ENCODE measurements at places on chromosomes 3 and 15.

GRCh38 chr3:197828-198491, 1.4 kb downstream of the CHL1 start:
- DNase-seq, result no peak

DNA sequence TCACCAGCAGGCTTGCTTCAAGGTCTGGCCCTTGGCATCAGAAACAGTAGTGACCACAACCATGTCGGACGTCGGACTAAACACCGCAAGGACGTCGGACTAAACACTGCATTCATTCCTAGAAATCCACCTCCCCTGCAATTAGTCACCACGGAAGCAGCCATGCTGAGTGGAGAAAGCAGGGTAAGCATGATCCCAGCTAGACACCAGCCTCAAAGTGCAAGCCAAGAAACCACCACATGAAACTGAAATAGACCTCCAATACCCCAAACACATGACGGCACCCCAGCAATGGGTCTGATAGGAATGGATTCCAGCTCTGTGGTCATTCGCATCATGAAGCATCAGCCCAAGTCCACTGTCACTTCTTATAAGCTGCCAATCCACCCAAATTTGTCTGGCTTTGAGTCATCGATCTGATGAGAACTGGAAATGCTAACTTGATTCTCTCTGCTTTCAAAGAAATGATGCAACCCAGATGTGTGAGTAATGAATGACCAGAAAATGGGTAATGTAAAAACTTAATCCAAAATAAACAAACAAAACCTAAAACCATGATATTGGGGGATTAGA, 348.3 kb upstream of the TMCO5A start:
- peak; percentile 58 for DNase-seq

DNA sequence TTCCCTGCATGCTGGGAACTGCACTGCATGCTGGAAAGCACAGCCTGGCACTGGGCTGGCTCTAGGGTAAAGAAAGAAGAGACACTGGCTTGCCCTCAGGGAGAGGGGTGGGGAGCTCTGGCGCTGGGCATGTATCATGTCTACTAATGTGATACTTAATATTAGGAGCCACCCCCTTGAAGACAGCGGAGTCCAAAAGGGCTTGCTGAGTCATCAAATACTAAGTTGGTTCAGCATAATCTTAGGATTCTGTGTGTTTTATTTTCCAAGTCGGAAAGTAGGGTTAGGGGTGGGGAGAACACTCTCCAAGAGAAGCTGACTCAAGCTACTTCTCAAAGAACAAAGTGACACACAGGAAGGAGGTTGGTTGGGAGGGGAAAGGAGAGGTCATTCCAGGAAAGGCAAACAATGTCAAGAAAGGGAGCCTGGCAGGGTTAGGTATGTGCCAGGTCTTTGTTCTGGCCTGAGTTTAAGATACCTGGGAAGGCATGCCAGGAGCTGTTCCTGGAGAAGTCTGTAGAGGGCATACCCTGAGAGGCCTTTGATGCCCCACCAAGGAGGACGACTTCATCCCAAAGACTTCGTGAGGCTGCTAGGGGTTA, 237.8 kb upstream of the NR2E3 start:
- no peak for DNase-seq

DNA sequence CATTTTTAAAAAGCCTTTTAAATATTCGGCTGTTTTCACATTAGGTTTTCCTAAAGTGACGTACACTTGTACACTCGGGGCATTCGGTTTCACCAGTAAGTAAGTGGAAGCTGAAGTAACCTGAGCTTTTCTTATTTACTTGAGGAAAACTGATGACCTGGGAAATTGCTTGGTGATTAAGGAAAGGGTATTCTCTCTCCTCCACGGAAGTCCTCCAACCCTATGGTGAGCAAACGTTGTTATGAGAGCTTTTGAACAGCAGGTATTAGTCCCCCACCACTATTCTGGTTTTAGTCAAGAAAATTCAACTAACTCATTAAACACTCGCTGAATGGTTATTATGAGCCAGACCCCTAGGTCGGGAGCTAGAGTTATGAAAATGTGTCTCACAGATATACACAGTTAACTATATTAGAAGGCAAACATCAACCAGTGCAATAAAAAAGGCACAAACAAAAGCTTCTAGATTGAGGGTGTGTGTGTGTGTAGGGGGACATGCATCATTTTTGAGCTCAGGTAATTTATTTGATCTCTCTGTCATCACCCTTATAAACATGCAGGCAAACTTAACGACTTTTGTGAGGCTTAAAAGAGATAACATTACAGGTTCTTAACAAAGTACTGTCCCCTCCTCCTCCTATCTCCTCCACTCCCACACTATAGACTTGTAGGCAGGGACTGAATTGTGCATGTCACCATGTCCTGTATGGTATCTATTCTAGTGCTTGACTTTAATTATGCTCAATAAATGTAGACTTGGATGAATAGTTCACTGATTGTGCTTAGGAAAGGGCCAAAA, 143.3 kb upstream of the MB21D2 start:
- DNase-seq, result no peak

GRCh38 chr15:59424616-59425015, 13.4 kb upstream of the FAM81A start:
- DNase-seq, result no peak

GRCh38 chr3:111568911-111569310, 26.2 kb downstream of the ZBED2 start:
- no peak for DNase-seq

- no peak for DNase-seq
These were observed 76.6 kb upstream of the SNRPN start for GRCh38 chr15:24878153-24878552.

DNA sequence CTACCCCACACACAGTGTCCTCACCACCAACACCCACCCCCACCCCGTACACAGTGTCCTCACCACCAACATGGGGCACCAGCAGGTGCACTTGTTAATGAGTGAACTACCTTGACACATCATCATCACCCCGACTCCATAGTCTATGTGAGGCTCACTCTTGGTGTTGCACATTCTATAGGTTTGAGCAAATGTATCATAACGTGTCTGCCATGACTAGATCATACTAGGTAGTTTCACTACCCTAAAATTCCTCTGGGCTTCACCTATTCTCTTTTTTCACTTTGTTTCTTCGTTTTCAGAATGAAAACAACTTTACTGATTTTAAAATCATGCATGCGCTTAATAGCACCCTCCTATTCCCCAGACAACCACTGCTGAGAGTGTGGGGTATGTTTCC, 102.6 kb upstream of the SLC6A6 start:
- no peak for DNase-seq

GRCh38 chr3:170563712-170564423, 22.0 kb downstream of the SLC7A14 start:
- peak; percentile 52 for DNase-seq

DNA sequence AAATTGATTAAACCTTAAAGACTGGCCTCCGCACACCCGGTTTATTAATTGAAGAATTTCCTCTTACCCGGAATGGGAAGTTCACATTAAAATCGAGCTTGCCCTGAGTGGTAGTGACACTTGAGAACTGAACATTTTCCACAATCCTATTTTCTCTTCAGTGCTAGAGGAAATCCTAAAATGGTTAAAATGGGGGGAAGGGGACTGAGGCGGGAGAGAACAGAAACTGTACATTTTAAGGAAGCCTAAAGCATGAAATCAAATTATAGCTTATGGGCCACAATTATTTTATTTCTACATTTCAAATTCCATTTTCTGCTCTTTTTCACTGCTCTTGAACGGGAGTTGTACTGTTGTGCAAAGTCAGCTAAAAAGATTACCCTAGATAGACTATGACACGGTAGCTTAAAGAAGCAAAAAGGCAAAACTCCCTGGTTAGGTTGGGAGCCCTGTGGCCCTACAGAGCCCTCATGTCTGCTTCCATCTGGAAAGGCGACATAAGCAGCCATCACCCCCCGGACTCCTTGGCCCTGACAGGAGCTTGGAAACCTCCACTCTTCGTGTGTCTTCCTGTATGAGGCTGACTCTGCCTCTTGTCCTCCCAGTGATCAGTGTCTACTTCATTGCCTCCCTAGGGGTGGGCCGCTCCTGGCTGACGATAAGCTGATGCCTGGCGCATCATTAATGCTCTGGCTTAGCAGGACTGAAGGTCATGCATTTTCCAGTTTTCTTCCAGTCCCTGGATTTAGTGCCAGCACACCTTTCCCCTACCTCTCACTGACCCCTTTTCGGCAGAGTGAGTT, 79.3 kb downstream of the EEFSEC start:
- DNase-seq, result no peak

DNA sequence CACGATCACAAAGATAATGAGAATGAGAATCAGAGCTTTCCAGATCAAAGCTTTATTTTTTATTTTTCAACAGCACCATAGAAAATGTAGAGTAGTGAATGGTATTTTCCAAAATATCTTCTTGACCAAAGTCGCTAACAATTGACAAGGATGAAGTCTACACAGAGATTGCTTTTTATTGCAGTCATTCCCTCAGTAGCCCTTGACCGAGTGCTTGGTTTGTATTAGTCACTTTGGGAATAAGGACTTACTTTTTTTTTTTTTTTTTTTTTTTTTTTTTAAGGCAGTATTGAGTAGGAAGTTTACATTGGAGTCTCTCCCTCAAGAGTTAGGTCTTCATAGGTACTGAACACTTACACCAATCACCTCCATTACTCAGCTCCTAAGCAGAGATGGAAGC, 39.8 kb downstream of the THRB start:
- DNase-seq, result no peak

Measured in fibroblast of skin of left quadriceps (primary cell).